CMK (cell line): ENCODE measurements at places on chromosomes 13 and 19.

- DNase-seq = no peak
These were observed 7.4 kb downstream of the SHFL start for GRCh38 chr19:10093295-10094186.

- no peak for DNase-seq
These were observed 896.8 kb downstream of the PCDH17 start for GRCh38 chr13:58528351-58528750.

- DNase-seq = no peak
These were observed at the start of gene PPM1N for GRCh38 chr19:45498411-45499195. PPM1N (plus strand) TSS chr19:45498443; CDS start chr19:45498473, 30 bp downstream.

DNA sequence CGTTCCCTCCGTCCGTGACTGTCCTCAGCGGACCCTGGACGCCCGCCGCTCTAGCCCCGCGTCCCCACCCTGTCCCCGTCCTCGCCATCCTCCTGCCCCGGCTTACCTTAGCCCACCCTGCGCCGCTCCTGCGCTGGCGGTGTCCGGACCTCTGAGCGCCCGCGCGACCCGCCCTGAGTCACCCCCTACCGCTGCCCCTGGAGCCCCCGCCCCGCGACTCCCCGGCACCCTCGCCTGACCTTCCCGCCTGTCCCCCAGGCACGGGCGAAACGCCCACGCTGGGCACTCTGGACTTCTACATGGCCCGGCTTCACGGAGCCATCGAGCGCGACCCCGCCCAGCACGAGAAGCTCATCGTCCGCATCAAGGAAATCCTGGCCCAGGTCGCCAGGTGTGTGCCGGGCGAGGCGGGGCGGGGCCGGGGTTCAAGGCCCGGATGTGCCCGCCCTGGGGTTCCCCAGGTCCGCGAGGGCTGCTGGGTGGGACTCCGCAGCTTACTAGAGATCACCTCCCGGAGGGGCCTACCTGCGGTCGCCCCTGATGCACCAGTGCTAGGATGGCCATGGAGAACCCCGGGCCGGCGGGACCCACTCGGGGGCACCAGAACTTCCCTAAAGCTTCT, 5.1 kb downstream of the HMG20B start:
- no peak for DNase-seq
